SJCRH30 (cell line): ENCODE measurements at places on chromosomes 5 and 9. TPM values are rescaled to one million over a fixed set of nuclear protein-coding genes. Genes with fewer than 3 reads are reported as not detected.
A peak's percentile ranks its signal among the peaks of the same experiment; 100 is the strongest.

The SPDL1 gene
- total RNA-seq = 65.4 and 83.7 TPM in 2 replicates

The ANKRD20A1 gene
- 0.05 TPM in 1 of 2 replicates, not detected in the other for total RNA-seq

The TAF11L10 gene
- not detected in 2 replicates for total RNA-seq

The MARVELD2 gene
- 0.20 and 0.28 TPM in 2 replicates for total RNA-seq

The SOX30 gene
- total RNA-seq = 0.13 TPM in 1 of 2 replicates, not detected in the other

The TEX48 gene
- total RNA-seq = not detected in 2 replicates

The AUH gene
- total RNA-seq = 14.6 and 16.5 TPM in 2 replicates

The TMEM215 gene
- total RNA-seq = not detected in 2 replicates

The BAAT gene
- 0.10 TPM in 2 replicates for total RNA-seq

DNA sequence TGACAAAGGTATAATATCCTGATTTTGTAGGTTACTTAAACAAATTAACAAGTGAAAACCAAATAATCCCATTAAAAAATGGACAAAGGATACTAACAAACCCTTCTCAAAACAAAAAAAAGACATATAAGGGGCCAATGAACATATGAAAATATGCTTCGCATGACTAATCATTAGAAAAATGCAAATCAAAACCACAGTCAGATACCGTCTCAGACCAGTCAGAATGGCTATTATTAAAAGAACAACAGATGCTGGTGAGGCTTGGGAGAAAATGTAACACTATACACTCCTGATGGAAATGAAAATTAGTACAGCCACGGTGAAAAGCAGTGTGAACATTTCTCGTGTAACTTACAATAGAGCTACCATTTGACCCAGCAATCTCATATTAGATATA, 1542.2 kb upstream of the CDH9 start:
- DNase-seq = peak; percentile 56

DNA sequence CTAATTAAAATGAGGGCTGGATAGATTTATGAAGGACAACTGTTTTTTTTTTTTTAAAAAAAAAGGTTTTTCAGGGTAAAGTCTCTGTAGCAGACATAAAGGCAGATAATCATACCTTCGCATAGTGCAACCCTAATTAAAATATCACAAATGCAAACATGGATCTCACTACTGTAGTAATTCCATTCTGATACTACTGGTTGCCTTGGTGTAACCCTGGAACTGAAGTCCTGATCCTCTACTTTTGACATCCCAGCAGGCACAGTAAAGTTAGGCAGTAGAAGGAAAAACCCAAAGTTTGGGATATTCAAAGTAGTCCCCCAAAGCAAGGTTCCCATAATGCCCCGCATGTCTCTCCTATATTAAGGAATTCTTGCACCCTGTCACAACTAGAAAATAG, 19.6 kb downstream of the RFX3 start:
- no peak for DNase-seq

- no peak for DNase-seq
Measured at GRCh38 chr9:93908591-93909241, 46.4 kb downstream of the BARX1 start.

- peak; percentile 49 for DNase-seq
Measured at GRCh38 chr5:71693828-71694427, 25.1 kb upstream of the CARTPT start.

GRCh38 chr5:6480133-6481051, 31.7 kb downstream of the UBE2QL1 start:
- no peak for DNase-seq

GRCh38 chr5:139019880-139020279, 144.7 kb upstream of the LRRTM2 start:
- no peak for DNase-seq

DNA sequence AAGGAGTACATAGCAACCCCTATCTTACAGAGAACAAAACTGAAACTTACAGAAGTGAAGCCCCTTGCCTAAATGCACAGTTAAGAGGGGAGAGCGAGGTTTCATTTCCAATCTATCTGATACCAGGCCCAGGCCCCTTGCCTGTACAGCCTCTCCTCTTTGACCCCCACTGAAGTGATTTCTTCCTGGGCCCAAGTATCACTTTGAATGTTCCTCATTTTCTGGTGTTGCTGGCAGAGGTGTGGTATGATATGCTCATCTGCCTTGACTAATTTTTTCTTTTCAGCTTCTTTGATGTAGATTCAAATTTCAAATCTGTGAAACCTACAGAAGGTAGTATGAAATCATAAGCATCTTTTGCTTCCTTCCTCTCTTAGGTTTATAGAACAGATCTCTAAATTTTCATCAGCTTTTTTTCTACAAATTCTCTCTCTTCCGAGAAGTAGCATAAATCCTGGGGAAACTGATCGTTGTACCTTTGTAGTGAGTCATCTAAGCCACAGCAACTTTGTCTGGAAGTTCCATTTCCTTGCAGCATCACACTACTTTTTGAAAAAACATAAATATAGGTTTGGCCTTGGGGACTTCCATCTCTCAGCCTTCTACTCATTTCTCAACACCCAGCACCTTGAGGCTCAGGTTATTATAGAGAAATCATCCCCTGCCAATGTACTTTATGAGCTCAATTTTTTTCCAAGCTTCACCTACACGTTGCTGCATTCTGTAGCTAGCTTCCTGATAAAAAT, 402.4 kb upstream of the PTGER4 start:
- DNase-seq = no peak

DNA sequence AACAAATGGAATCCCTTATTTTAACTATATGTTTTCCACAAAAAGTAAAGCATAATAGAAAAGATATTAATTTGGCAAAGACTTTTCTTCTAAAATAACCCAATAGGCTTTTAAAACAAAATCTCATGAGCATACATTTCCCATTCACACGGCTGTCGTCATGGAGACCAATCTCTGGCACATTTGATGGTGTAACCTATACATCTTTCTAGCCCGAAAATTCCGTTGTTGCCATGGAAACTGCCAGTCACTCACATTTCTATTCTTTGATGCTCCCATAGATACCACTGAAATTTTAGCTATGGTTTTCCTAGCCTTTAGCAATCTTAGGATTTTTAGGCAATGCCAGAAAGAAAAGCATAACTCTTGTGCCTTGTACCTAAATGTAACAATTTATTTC, 262.9 kb upstream of the TRPM3 start:
- no peak for DNase-seq

- no peak for DNase-seq
Measured at GRCh38 chr9:90544488-90544887, 98.1 kb downstream of the DIRAS2 start.

- peak; percentile 68 for DNase-seq
Measured at GRCh38 chr5:134541736-134542376, 16.4 kb downstream of the JADE2 start.

DNA sequence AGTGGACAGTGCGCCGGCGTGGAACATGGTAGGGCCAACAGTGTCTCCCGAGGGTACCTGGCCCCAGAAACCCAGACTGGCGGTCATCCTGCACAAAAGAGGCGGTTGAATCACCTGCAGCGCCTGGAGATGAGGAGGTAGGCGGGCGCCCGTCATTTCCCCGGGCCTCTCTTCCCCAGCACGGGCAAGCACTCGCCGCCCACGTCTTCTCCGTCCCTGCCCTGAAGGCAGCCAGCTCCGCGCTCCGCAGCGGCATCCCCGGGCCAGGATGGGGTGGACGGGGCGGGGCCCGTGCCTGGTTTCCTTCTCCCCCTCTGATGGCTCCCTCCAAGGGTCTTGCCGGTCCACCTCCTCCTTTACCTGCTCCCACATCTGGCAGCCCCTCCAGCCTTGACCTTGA, 27.1 kb upstream of the N4BP3 start:
- DNase-seq = no peak

DNA sequence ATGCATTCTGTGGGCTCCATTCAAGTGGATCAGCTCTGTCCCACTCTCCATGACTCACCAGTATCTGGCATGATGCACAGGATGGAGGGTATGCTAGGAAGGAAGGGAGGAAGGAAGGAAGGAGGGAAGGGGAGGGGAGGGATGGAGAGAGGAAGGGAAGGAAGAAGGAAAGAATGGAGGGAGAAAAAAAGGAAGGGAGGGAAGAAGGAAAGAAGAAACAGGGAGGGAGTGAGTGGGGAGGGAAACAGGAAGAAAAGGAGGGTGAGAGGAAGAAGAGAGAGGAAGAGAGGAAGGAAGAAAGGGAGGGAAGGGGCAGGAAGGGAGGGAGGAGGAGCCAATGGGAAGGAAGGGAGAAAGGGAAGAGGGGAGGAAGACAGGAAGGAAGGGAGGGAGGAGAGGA, 5.3 kb upstream of the BARHL1 start:
- no peak for DNase-seq

DNA sequence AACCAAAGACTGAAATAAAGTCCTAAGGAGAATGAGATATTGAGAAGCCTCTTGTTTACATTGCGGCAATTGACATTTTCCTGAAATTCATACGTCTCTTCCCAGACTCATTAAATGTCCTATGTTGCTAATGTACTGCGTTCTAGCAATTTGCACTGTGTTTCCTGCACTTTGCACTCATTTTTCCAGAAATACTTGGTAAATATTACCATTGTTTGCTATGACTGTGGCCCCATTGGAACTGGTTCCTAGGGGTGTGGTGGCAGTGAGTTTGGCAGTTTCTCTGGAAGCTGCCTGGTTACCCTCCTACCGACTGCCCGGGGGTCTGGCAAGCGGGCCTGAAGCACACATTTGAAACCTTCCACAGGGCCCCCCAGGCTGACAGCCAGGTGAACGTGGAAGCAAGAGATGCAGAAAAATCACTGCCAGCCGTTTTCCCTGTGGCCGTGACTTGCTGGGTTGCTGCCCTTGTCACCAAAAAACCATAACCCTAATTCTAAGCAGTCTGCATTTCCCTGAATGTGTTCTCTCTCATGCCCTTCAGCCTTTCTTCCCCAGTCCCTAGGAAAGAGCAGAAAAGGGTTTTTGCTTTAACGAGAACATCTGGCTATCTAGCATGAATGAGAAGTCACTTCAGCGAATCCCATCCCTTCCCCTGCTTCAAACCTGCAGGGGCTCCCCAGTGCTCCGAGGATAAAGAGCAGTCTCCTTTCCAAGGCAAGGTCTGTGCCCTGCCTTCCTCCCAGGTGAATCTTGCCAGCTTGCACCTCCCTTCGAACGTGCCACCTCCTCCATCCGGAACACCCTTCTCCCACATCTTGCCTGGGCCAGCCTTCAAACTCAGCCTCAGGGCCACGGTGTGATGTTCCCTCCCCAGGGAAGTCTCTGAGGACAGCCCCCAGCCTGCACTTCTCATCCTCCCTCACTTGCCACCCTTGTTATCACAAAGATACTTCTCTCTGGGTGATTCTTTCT, 84.2 kb downstream of the AK8 start:
- no peak for DNase-seq
